Cardiac fibroblast (primary cell): ENCODE measurements at places on chromosomes 6 and 20.

DNA sequence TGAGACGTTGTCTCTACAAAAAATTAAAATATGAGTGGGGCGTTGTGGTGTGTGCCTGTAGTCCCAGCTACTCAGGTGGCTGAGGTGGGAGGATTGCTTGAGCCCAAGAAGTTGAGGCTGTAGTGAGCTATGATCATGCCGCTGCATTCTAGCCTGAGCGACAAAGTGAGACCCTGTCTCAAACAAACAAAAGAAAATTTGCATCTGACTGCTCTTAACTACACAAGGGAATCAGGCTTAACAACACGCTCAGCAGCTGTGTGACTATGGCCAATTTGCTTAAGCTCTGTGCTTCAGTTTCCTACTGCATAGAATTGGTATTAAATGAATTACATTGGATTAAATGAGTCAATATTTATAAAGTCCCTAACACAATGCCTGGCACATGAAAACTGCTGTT lies 24.3 kb upstream of the MRPS10 start:
- DNase-seq, result no peak

DNA sequence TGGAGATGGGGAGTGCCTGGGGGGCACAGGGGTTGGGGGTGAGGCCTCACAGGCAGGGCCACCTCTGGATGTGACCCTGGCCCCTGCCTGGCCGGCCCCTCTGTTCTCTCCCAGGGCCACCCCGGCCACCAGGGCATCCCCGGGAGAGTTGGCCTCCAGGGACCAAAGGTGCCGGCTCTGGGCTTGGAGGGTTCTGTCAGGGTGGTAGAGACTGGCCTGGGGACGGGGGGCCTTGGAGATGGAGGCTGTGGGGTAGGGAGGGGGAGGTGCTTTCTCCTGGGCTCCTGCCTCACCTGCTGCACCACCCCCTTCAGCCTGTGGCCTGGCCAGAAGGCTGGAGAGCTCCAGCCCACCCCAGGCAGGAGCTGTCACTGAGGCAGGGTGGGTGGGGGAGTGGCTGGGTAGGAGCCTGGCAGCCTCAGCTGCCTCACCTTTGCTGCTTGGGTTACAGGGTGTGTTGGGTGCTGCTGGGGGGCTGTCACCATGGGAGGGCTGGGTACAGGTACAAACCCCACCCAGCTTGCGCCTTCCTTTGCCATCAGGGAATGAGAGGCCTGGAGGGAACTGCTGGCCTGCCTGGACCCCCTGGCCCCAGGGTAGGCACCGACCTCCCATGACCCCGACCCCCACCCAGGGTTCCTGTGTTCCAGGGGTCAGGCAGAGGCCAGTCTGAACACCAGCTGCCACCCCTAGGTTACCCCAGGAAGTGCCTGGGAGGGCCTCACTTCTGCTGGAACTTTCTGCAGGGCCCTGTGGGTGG lies 32.7 kb downstream of the COL20A1 start:
- DNase-seq, result no peak

GRCh38 chr6:63114610-63115211 lies 96.6 kb upstream of the FKBP1C start:
- no peak for DNase-seq

GRCh38 chr20:53838311-53838868 lies 232.0 kb downstream of the BCAS1 start:
- DNase-seq, result no peak

GRCh38 chr20:47355489-47356219 lies 845 bp downstream of the ZMYND8 start:
- DNase-seq, result peak; percentile 74

DNA sequence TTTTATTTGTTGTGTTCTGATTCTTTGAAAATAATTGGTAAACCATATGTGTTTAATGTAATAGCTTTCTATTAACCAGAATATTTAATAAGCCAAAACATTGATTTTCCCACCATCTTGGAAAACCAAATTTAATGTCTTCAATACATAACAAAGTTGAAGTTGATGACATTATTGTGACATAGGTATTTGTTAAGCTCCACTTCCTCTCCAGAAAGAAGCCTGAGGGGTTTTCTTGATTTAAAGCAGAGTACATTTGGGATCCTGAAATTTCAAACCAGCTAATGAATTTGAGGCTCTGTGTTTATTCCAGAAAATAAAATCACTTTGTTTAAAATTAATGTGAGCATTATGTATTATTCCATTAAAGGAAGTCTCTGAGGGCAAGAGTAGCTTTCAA lies 106.3 kb downstream of the PERP start:
- no peak for DNase-seq

DNA sequence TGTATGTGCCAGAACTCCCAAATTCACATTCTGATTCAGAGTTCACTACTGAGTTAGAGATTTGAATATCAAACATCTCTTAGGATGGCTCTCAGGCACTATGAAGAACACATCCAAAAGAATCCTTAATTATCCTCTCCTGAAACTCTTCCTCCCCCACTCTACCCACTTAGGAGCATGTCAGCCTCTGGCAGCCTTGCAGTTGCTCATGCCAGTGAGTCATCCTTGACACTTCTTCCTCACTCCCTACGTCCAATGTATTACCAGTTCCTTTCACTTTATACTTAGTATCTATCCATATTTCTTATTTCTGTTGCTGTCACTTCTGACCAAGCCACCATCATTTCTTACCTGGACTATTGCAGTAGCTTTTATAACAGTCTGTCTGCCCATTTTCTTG lies 192.0 kb upstream of the IMPG1 start:
- DNase-seq, result peak; percentile 5

GRCh38 chr20:37894454-37894853 lies 8.5 kb upstream of the VSTM2L start:
- no peak for DNase-seq

DNA sequence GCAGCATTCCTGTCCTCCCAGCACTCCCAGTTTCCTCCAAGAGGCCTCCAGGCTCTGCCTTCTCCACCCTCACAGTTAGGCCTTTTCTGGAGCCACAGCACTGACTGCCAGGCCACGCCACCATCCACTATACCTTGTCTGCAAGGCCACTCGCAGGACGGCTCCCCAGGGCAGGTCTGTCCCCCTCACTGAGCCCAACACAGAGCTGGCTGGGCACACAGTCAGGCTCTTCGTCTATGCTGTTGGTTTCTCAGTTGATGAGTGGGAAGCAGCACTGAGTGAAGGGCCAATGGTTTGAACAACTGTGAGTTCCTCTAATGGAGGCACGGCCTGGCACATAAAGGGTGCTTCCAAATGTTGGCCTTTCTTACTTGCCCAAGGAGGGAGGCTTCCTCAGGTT lies 95.2 kb downstream of the GRM4 start:
- no peak for DNase-seq

DNA sequence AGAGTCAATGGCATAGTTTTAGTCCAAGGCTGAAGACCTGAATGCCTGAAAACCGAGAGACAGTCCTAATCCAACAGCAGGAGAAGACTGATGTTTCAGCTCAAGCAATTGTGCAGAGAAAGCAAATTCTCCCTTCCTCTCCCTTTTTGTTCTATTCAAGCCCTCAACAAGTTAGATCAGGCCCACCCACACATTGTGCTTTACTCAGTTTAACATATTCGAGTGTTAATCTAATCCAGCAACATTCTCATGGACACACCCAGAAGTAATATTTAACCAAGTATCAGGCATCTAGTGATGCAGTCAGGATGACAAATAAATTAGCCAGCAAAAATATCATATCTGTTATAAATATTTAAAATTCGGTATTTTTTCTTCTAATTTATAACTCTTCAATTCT lies 261.1 kb downstream of the HDGFL1 start:
- DNase-seq, result no peak

- no peak for DNase-seq
Observed at GRCh38 chr6:12818324-12818723, 101.8 kb downstream of the PHACTR1 start.

- DNase-seq, result no peak
Observed at GRCh38 chr20:64180673-64181072, 16.4 kb downstream of the MYT1 start.

GRCh38 chr20:17675519-17676377 lies 6.3 kb downstream of the RRBP1 start:
- DNase-seq, result no peak

DNA sequence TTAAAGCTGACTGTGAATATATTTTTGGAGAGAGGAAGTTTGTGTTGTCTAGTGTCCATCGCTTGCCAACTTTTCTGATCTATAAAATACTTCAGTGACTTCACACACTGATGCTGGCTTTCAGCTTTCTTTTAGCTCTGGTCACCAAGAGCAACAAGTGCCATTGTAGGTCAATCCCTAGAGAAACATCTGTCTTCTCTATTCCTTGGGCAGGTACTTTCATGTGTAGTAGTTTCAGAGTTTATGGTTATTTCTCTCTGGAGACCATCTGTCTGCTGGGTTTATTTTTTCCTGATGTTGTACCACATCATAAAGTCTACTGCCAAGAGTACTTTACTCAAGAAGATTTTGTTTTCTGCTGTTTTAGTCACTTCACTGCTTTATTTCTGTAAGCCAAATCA lies 249.9 kb downstream of the KHDC1L start:
- DNase-seq, result no peak

GRCh38 chr6:155517294-155517693 lies 61.7 kb upstream of the NOX3 start:
- no peak for DNase-seq

GRCh38 chr6:168012431-168013249 lies 15.2 kb downstream of the KIF25 start:
- no peak for DNase-seq

DNA sequence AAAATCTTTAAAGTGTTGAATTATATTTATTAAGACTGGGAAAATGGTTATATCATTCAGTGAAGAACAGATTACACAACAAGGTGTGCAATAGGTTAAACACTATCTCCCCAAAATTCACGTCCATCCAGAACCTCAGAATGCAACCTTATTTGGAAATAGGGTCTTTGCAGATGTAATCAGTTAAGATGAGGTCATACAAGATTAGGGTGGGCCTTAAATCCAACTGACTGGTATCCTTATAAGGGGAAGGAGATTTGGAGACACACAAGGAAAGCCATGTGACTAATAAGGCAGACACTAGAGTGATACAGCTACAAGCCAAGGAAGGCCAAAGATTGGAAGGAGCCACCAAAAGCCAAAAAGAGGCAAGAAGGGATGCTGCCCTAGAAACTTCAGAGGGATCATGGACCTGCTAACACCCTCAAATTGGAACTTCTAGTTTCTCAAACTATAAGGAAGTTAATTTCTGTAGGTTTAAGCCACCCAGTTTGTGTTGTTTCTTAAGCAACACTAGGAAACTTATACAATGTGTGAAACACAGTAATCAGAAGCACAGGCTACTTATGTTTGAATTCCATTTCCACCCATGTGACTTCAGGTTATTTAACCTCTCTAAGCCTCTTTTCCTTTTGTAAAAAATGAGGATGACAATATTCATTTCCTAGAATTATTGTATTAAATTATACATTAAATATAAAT lies 16.9 kb downstream of the ILRUN start:
- DNase-seq, result no peak

DNA sequence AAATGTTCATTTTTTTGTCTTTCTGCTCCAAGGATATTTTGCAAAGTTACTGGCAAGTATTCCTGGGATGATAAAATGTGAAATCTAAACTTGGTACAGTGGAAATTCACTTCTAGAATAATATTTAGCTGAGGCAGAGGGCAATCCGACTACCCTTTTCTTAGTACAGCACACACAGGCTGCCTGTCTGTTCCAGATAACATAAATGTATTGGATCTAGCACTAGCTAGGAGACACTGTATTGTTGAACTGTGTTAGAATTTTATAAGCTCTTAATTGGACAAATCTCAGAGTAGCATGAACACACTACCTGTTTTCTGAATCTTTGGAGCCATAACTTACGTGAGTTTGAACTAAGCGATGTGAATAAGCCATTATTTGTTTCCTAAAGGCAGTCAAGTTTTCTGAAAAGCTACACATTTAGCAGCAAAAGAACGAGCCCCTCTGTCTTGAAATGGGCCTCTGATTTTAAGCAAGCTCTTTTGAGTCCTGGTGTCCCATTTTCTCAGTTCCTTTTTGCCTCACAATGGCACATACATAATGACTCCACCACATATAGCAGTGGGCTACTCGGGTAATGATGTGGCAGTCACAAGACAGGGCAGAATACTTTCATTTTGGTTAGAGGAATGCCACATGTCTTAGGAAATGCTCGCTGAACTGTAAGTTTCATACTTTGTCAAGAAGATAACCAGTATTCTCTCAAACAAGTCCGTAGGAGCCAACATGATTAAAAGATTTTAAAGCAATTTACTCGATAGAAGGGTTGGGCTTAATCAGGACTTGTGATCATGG lies 116.5 kb upstream of the ESR1 start:
- DNase-seq, result peak; percentile 72

- DNase-seq, result no peak
Observed at GRCh38 chr6:134021396-134022122, 30.9 kb downstream of the SLC2A12 start.

DNA sequence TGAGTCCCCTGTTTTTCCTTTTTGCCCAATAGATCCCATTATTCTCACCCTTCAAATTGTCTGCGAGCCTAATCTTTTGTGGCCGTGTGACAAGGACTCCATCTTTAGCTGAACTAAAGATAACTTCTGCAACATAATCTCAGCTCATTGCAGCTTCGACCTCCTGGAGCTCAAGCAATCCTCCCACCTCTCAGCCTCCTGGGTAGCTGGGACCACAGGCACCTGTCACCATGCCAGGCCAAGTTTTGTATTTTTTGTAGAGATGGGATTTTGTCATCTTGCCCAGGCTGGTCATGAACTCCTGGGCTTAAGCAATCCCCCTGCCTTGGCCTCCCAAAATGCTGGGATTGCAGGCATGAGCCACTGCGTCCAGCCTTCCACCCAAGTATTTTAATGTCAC lies 161.0 kb downstream of the GJA1 start:
- no peak for DNase-seq

GRCh38 chr6:16338577-16339264 lies 100.3 kb downstream of the GMPR start:
- DNase-seq, result peak; percentile 98

DNA sequence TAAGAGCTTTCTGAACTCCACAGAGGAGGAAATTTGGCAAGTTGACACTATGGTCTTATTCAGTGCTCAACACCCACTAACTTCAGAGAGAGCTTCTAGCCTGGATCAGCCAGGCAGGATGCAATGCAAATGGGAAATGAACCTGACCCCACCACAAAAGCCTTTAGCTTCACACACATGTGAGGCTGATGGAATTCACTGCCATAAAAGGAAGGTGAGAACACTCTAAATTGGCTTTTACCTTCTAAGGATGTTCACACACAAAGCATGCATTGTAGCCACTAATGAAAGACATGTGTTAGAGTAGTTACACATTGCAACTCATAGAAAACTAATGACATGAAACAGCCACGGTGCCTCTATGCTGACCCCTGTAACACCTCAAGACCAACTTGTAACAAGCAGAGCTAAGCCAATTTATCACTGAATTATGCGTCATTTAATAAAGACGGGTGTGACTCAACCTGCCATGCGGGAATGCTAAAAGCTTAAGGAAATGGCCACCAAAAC lies 262.1 kb downstream of the HACE1 start:
- peak; percentile 48 for DNase-seq

DNA sequence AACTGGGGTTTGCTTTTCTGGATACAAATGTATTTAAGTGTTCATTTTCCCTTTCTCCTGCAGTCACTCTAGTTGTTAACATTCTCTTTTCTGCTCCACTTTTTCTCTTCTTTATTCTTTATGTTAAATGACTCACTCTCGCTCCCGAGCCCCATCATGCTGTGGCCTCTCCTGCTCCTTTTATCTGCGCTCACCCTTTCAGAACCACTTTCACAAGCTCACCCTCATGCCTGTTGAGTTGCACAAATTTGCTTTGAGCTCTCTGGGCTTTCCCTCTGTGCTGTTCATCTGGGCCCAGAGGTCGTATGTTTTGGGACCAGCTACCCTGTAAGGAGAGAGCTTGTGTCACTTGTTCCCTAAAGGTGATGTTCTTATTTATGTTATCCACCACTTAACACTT lies 98.1 kb upstream of the ASCC3 start:
- DNase-seq, result no peak
